ENCODE measurements at places on chromosomes 11 and 22.

GRCh38 chr11:118870396-118871343, 13.0 kb upstream of the CXCR5 start:
- DNase-seq: no peak

- DNase-seq: no peak
Measured at GRCh38 chr11:68621826-68622225, 62.5 kb upstream of the GAL start.

DNA sequence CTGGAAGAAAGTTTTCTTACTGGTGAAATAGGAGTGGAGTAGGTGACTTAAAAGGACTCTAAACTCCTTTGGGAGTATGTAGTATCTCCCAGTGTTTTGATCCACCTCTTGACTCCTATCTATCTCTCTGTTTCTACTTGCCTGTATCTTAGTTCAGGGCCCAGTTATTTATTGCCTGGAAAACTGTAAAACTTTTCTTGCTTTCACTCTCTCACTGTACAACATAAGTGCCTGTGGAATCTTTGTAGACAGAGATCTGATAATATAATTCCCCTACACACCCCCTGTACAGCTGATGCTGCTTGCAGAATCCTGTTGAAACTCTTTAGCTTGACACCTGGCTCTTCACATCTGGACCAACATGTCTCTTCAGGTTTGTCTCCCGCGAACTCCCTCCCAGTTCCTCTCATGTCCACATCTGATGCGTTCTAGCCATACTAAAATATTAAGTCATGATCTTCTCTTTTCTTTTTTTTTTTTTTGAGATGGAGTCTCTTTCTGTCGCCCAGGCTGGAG, 26.5 kb upstream of the SESN3 start:
- DNase-seq: no peak

GRCh38 chr22:44391481-44392445, 79.0 kb upstream of the SHISAL1 start:
- no peak for DNase-seq

- no peak for DNase-seq
Measured at GRCh38 chr22:30294830-30295229, 5.5 kb upstream of the CASTOR1 start.

GRCh38 chr11:102276783-102277182, 40.5 kb upstream of the BIRC3 start:
- no peak for DNase-seq

- no peak for DNase-seq
Measured at GRCh38 chr11:10544491-10545465, 3.8 kb upstream of the RNF141 start.

GRCh38 chr11:47514825-47515647, 37.9 kb downstream of the CELF1 start:
- no peak for DNase-seq

DNA sequence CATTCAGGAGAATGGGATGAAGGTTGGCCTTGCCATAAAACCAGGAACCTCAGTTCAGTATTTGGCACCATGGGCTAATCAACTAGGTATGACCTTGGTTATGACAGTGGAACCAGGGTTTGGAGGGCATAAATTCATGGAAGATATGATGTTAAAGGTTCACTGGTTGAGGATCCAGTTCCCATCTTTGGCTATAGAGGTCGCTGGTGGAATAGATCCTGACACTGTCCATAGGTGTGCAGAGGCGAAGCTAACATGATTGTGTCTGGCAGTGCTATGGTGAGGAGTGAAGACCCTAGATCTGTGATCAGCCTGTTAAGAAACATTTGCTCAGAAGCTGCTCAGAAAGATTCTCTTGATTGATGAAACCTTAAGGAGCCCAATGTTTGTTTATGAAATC, 5.7 kb downstream of the NF2 start:
- DNase-seq: no peak

DNA sequence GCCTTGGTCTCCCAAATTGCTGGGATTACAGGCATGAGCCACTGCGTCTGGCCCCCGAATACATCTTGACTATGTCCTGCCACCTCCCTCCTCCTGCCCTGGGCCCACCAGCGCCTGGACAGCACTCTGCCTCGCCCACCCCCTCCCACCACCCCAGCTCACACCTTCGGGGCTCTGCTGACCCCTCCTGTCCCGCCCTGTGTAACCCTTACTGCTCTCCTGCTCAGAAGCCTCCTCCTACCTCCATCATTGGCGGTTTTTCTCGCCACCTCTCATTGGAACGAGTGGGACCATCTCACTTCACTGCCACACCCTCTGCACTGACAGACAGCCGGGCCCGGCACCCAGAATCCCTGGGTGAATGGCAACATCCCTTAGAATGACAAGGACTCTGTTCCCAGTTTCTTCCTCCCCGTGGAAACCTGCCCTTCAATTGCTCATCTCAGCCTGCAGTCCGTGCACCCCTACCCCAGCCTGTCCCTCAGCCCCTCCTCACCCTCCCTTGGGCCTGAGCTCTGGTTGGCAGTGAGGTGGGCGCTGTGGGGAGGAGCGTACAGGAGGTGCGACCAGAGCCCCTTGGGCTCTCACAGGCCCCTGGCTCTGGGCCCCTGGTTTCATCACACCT, 32.2 kb downstream of the LRRC74B start:
- no peak for DNase-seq

Data from activated CD4-positive, alpha-beta T cell treated with anti-CD3 and anti-CD28 coated beads for 1 hour (primary cell).